ENCODE measurements at places on chromosomes 7 and 10. TPM values are rescaled to one million over a fixed set of nuclear protein-coding genes. Genes with fewer than 3 reads are reported as not detected.
A peak's percentile ranks its signal among the peaks of the same experiment; 100 is the strongest.

The NYAP1 gene
- total RNA-seq, result 58.5 TPM

The CEP41 gene
- 28.0 TPM for total RNA-seq

The NOS3 gene
- total RNA-seq, result 16.6 TPM

The CCDC146 gene
- 14.0 TPM for total RNA-seq

The GIMAP5 gene
- 6.4 TPM for total RNA-seq

The MOGAT3 gene
- not detected for total RNA-seq

The ERV3-1 gene
- 17.3 TPM for total RNA-seq

The PCGF6 gene
- 6.1 TPM for total RNA-seq

- no peak for DNase-seq
These were observed 66.7 kb downstream of the NOD1 start for GRCh38 chr7:30411897-30412296.

GRCh38 chr7:138122162-138122561, 45.9 kb downstream of the AKR1D1 start:
- no peak for DNase-seq

DNA sequence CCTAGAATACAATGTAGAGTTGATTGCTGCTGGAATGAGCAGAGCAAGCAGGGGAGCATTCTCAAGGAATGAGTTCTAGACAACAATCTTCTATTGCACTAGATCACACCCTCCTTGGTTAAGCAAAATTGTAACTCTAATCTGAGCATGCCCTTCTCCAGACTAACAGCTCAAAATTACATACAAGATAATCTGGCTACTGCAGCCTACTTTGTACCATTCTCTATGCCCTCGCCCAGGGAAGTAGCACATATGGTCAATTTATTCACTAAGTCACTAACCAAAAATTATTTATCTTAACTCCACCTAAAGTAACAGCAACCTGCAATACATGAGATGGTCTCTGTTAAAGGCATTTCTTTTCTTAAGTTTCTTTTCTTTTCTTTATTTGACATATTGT, 42.5 kb upstream of the KCTD7 start:
- DNase-seq, result no peak

- no peak for DNase-seq
These were observed 22.5 kb downstream of the KMT2E start for GRCh38 chr7:105036217-105037168.

DNA sequence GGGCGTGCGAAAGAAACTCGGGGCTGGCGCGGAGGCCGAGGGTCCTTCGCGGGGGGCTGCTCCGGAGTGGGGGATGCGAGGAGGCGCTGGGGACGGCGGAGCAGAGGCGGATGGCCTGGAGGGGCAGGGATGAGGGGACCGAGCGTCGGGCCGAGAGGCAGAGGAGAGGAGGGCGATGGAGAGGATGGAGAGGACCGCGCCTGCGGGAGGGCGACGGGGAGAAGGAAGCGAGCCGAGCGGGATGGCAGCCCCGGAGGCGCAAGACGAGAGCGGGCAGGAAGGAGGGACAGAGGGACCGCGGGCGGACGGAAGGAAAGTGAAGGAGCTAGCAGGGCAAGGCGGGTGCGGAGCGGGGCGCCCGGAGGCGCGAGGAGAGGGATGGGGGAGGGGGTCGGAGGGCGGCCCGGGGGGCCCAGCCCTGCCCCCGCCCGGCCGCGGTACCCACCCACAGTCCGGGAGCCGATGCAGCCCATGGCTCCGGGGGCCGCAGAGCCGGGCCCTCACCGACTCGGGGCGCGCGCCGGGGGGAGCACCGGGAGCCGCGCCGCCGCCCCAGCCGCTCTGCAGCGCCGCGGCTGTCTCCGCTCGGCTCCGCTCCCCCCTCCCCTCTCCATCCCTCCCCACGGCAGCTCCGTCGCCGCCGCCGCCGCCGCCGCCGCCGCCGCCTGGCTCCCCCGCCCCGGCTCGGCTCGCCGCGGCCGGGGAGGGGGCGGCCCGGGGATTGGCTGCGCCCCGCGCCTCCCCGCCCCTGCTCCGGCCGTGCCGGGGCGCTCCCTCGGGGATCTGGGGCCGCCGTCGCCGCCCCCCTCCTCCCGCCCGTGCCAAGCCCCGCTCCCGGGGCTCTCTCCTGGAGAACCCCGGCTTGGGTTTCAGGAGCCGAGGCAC, at the start of gene FAM131B:
Gene FAM131B (minus strand): TSS at position 583 of the 885 bp plus-strand sequence. CDS start 110 bp downstream, at position 473.
- no peak for DNase-seq

DNA sequence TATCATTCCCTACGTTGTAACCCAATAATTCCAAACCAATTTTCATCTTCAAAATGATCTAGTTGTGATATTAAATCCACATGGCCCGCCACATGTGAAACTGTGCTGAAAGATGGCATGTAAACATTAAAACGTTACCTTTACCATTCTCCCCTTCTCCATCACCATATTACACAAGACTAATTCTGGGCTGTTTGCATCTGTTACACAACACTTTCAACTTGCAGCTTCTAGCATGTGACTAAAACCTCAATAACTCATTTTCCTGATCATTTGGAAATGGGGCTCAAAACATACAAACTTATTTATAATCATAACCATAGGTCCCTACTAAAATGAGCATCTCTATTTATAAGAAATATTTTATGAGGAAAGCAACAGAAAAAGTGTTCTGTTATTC, 4.7 kb downstream of the MTERF1 start:
- DNase-seq, result no peak

- no peak for DNase-seq
These were observed 285.6 kb downstream of the HGF start for GRCh38 chr7:81484261-81484660.

- no peak for DNase-seq
These were observed 36.0 kb downstream of the IGF2BP3 start for GRCh38 chr7:23434147-23434917.

DNA sequence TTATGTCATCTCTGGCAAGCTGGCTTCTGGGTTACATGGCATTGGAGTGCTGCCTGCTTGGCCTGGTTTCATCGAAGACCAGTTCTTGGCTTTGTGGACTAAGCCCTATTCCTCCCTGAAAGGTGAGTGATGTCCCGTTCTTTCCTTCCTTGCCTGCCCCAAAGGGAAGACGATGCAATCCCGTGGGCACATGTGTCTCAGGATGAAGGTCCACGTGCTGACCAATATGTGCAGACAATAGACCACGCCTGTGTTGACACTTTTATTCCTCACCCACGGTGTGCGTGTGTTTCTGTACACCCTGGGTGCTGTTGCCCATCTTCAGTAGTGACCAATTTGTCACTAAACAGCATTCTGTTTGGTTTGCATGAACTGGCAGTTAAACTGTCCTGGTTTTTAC, 28.6 kb upstream of the SHH start:
- DNase-seq, result no peak

DNA sequence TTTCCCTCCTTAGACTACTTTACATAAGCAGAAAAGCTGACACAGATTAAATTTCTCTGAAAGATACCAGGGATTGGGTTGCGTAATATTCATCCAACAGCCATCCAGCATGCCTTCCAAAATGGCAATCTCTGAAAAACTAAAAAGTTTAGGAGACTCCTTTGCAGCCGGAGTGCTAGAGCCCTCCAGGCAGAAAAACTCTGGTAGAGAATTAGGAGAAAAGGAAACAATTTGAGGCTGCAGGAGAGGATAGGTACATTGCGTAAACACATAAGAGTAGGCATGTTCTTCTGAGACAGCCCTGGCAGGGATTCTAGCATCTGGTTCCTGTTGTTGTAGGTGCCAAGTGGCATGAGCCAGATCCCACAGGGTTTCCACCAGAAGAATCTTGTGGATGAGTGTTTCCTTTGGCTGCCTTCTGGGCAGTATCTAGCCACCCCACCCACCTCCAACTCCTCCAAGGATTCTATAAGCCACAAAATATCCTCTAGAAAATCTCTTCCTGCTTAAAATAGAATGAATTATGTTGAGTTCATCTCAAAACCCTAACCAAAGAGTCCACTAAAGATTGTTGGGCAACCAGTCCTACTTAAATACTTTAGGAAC, 402.4 kb downstream of the HGF start:
- peak; percentile 44 for DNase-seq

- no peak for DNase-seq
These were observed 330.3 kb upstream of the NPVF start for GRCh38 chr7:25558605-25559004.

DNA sequence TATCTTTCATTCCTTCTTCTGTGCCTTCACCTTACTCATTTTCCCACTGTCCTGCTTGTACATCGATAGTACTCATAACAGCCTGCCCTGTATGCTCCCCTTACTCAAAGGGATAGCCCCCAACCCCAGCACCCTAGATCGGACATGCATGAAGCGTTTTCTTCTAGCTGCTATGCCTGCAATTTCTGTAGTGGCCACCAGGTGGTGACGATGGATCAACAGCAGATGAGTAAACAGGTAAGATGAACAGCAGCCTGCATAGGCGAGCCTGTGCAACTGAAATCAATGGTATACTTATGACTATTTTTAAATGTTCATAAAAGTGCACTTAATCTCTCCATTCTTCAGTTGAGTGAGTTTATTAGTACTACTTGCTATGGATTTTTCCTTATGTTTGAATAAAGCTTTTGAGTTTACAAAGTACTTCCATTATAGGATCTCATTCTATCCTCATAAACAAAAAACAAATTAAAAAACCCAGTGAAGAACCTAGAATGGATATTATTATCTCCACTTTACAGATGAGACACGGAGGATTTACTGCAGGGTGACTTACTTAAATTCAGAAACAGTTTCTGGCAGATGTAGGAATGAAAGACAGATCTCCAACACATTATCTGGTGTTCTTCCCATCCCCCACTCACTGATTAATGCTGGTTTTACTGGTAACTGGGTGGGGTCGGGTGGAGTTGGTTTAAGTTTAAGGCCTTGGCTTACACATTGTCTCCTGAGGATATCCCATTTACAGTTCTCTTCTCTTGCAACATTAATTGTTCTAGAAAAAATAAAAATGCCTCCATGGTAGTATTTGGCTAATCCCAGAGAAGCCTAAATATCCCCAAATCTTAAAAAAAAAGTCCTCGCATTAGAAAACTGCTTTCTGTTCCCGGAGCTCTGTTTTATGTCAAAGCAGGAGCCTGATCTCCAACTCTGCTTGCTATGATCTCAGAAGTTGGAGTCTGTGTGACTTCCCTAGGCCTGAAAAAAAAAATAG, 222.1 kb downstream of the GLI3 start:
- DNase-seq, result no peak

DNA sequence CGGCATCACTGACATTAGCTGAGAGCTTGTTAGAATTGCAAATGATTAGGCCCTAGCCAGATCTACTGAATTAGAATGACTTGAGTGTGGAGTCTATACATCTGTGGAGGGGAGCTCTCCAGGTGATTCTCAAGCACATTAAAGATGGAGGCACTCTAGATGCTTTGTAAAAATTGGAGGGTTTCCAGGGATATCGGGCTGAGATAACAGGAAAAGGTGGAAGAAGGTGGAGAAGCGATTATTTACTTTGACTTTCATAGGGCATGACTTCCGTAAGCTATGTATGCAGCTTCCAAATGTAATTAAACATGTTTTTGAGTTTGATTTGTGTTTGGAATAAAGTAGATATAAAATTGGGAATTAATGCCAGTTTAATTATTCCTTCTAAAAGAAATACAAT, 235.0 kb upstream of the PTN start:
- DNase-seq, result no peak

DNA sequence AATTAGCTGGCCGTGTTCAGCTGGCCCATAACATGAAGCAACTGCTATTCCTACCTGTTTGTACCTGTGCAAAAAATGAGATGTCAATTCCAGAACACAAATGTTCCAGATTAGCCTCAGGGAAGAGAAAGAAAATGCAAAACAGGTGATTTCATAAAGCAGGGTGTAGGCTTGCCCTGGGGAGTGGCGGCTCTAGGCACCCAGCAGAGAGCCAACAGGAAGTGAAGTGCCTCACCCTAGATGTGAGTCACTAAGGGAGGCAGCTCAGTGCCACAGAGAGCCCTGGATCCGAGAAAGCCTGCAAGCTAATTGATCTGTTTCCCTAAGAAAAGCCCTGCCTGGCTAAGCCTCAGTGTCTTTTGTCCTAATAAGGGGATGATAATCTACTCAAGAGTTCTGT, 240.0 kb downstream of the ARHGAP21 start:
- DNase-seq, result no peak

- DNase-seq, result no peak
These were observed 172.4 kb upstream of the LANCL2 start for GRCh38 chr7:55192723-55193122.

GRCh38 chr7:139808427-139808826, 20.6 kb upstream of the TBXAS1 start:
- DNase-seq, result no peak

DNA sequence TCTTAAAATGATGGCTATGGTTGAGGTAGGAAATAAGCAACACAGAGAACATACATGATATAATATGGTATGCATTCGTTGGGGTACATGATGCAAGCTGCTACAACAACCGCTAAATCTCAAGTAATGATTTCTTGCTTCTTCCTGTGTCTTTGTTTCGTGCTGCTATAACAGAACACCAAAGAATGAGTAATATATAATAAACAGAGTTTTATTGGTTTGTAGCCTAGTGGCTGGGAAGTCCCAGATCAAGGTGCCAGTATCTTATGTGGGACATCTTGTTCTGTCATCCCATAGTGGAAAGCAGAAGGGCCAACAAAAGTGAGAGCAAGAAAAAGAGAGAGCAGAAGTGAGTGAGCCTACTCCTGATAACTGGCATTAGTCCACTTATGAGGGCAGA, 689.7 kb downstream of the SUGCT start:
- DNase-seq, result no peak

GRCh38 chr10:78727728-78728127, 341.0 kb upstream of the ZMIZ1 start:
- DNase-seq, result no peak

DNA sequence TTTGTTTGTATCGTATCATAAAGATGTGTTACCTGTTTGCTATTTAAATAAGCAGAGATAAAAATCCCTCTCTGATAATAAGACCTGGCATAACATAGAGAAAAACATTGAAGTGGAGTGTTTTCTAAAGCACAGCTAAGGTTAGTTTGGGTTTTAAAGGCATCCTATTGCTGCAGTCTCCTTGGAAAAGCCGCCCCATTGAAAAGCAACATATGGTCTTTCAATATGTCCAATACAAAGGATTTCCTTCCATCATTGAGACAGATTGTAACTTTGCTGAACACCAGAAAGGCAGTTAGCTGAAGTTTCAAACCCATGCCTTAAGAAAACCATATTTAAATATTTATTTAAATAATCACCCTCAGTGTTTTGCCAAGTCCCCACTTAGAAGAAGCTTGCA, 898.5 kb upstream of the KCND2 start:
- no peak for DNase-seq

DNA sequence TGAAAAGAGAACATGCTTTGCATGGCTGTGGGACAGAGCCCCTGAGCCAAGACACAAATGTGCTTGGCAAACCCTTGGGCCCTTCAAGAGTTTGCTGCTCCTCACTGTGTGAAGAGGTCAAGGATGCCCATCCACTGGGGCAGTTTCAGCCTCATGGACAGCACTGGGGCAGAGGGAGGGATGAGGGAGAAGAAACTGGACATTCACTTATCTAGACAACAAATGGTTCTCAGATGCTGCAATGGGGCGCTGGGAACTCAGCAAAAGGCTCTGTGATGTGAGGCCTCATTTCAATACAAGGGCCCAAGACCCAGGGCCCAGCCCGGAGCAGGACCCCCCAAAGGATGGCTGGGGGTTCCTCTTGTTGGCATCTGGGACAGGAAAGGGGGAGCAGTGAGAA, 49.1 kb downstream of the EBF3 start:
- DNase-seq, result no peak

GRCh38 chr10:11225935-11226334, 208.3 kb downstream of the CELF2 start:
- DNase-seq, result no peak
